ENCODE measurements at places on chromosomes 7 and 10.

DNA sequence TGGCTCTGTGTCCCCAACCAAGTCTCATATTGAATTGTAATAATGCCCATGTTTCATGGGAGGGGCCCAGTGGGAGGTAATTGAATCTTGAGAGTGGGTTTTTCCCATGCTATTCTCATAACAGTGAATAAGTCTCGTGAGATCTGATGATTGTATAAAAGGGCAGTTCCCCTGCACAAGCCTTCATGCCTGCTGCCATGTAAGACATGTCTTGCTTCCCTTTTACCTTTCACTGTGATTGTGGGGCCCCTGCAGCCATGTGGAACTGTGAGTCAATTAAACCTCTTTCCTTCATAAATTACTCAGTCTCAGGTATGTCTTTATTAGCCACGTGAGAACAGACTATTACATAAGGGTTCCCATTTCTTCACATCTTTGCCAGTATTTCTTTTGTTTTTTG, 97.1 kb upstream of the CPXM2 start:
- no peak for DNase-seq

GRCh38 chr10:70809726-70810125, 6.0 kb upstream of the SGPL1 start:
- DNase-seq, result no peak

DNA sequence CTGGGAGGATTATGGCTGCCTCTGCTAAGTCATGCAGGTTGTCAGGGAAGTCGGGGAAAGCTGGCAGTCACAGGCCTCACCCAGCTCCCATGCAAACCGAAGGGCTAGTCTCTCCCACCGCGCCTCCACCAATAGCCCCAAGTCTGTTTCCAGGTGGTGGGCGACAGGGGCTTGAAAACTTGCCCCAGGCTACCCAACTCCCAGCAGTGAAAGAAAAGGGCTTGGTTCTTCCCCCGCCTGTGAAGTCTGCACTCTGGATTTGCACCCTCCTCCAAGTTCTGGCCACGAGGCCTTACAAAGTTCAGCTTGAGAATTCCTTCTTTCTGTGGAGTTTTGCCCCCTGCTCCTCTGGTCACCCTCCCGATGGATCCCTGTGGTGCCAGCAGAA, 99.9 kb upstream of the CHST15 start:
- DNase-seq, result no peak

- DNase-seq, result peak; percentile 25
Measured at GRCh38 chr10:71921324-71922027, 42.7 kb upstream of the CHST3 start.

- no peak for DNase-seq
Measured at GRCh38 chr7:156560075-156560474, 80.5 kb upstream of the RNF32 start.

- DNase-seq, result no peak
Measured at GRCh38 chr10:52172581-52172980, 141.5 kb upstream of the DKK1 start.

DNA sequence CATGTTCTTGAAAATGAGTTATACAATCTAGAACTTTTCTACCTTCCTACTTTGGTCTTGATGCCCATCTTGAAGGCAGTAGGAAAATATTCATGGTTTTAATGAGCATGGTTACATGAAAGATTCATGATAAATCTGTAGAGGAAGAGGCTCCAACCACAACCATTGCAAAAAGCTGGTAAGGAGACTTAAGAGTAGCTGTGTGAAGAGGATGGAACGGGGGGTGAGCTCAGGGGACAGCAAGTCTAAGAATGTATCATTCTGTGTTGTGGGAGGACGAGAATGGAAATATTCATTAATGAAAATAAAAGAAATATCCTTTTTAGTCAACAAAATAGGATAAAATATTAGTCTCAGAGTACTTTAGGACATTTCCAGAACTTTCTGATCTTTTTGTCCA, 81.1 kb downstream of the BMPER start:
- no peak for DNase-seq

DNA sequence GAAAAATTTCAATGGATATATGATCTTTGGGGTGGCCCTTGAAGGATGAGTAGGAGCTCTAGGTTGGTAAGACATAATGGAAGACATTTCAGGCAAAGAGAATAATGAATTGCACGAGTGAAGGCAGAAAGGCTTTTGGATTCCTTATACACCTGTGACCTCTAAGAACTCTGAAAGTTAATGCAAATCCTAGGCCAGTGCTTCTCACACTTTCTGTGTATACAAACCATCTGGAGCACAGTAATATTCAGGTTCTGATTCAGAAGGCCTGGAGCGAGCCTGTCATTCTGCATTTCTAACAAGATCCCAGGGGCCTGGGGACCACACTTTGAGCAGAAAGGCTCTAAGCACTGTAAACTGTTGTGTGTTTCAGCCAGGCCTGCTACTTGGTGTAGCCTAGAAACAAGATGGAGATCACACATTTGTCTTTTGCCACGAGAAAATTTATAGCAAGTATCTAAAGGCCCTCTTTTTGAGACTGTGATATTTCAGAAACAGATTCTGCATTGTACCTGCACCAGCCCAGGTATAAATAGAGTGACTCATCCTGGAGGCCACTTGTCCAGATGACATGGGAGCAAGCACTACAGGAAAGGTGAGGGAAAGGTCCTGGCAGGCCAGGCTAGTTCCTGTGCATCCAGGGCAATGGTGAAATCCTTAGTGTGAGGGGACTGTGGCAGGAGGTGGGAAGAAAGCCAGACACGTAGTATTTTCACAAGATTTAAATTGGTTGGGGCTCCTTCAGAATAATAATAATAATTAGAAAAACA, 24.4 kb downstream of the MRPS33 start:
- no peak for DNase-seq

DNA sequence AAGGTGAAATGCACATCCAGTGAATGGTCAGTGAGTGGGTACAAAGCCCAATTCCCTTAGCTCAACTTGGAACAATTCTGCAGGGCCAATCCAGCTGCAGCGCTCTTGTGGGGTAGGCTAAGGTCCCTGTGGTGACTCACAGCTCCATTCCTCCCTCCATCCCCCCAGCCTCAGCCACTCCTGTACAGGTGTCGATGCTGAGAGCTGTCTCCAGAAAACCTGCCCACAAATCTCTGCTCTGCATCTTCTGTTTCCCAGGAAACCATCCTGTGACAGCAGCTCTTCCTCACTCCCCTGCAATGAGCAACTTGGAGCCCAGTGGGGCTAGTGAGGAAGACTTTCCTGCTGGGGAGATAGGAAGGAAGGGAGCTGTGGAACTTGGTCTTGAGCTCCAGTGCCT, 244.7 kb upstream of the GPR26 start:
- no peak for DNase-seq

DNA sequence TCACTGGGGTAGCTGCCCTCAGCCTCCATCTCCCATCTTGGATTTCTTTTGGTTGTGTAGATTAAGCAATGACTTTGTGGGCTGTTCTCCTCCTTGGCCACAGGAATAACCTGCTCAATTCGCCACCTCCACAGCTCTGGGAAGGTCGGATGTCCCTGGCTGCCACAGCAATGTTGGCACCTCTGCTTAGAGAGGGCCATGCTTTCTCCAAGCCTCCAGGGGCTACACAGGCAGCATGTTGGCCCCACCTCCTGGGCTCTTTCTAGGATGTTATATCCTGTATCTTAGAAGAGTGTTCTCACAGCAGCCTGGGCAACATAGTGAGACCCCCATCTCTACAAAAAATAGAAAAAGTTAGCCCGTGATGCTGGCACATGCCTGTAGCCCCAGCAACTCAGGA, 35.4 kb upstream of the FXYD4 start:
- no peak for DNase-seq

DNA sequence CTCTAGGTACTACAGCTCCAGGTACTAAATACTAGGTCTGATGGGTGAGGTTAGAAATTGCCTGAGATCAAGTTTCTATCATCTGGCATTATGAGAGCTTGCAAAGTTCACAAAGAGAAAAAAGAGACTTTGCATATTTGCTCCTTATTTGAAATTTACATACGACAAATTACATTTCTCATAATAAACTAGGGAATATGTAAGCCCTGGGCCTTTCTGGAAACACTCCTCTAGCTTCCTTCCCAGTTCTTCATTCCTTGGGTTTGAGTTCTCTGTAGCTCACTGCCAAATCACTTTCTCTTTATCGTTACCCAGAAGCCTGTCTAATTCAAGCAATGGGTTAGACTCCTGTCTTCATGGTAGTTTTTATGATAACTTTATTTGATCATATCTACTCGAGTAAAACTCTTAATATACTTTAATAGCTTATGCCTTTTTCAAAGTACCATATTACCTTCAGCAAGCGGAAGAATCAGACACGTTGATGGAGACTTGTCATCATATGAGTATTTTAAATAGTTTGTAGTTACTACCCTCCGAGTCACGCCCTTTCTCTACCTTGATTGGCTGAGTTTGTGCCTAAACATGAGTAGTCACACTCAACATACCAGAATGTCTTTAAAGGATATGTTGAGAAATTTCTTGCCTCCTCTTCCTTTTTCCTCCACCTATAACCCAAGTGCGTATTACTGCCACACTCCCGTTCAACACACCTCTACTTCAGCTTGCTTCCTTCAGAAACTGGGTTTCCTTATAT, 150.5 kb downstream of the DKK1 start:
- no peak for DNase-seq

DNA sequence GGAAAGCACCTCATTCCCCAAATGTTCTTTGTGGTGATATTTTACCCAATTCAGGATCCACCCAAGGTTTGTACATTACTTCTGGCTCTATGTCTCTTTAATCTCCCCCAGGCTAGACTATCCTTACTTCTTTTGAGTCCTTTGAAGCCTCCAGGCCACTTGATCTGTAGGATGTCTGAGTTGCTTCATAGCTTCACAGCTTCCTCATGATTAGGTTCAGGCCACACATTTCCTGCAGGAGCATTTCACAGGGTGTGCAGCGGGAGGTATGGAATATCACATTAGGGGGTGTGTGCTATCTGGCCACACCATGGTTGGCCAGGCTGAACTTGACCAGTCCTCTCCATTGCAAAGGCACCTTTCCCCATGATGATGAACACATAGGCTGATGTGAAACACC, 18.7 kb downstream of the TSPAN15 start:
- no peak for DNase-seq

DNA sequence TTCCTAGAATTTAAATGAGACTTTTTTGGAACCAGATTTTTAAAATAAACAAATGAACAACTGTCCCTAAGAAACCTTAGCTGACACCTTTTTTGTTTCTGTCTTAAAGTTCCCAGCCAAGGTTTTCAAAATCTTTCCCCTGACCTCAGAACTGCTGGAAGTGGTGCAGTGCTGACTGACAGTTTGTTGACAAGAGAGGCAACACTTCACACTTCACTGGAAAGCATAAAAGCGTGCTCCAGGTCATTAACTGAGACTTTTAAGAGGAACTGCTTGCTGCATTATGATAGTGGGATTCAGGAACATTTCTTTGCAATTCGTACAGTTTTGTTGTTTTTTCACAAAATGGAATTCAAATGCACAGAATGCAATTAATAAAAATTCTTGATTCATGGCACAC, 36.2 kb downstream of the SYPL1 start:
- no peak for DNase-seq

DNA sequence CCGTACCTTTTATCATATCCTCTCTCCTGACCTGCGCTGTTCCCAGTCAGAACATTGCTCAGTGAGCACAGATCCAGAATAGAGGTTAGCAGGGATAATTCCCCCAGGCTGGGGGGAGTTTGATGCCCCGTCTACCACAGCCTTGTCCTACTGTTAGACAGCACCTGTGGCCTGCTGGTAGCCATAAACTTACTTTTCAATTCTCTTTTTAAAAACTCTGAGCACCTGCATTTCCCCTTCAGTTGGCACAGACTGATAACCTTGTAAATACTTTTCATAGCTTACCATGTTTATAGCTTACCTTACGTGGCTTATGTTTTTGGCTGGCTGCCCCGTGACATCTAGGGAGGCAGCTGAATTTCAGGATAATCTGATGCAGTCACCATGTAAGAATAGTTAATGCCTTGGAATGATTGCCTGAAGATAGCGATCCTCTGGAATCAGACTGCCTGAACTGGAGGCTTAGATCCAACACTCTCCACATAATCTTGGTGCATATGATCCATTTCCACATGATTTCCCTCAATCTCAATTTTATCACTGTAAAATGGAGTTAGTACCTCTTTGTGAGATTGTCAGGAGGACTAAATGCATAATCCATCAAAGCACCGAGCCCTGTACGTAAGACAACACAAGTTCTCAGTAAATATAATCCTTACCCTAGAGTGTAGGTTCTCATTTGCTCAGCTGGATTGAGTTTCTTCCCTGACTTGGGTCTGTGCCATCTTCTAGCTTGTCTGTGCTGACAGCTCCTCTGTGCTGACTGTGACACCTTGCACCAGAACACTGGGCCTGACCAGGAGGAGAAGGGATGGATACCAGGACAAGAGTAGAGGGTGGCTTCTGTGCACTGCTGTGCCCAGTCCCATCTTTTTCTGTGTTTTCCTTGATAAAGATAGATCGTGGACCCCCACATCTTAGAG, 111.7 kb upstream of the GJD4 start:
- DNase-seq, result no peak

GRCh38 chr7:33399528-33400213, 270.3 kb downstream of the BBS9 start:
- DNase-seq, result no peak

- DNase-seq, result peak; percentile 5
Measured at GRCh38 chr10:2985729-2986232, 81.6 kb upstream of the PFKP start.

GRCh38 chr10:74334221-74334620, 183.2 kb downstream of the ADK start:
- no peak for DNase-seq

- DNase-seq, result no peak
Measured at GRCh38 chr7:155217634-155218033, 80.0 kb upstream of the INSIG1 start.

DNA sequence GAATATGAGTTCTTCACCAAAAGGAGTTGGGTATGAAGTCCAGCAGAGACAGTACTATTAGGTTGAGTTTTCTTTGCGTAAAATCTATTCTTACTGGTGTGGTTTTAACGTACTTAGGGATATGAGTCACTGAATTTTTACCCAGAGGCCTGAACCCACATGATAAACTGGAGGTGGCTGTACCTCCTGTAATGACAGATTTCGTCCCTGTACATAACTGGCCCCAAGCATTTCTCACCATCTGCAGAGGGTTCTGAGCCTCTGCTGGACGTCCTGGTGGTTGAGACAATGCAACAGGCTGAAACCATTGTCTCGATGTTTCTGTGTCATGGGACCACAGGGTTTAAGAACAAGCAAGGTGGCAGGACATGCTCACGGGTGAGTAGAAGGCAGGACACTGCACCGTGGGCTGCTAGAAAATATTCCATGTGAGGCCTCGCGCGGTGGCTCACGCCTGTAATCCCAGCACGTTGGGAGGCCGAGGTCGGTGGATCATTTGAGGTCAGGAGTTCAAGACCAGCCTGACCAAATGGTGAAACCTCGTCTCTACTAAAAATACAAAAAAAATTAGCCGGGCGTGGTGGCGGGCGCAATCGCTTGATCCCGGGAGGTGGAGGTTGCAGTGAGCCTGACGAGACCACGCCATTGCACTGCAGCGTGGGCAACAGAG, 233.9 kb downstream of the DNAJB6 start:
- DNase-seq, result no peak

GRCh38 chr7:90236721-90237289, 8.2 kb upstream of the CFAP69 start:
- no peak for DNase-seq

- DNase-seq, result peak; percentile 53
Measured at GRCh38 chr10:103481974-103482531, 3.0 kb upstream of the CALHM3 start.

Measured in erythroblast (primary cell).